ENCODE measurements at places on chromosomes 13 and 19.

DNA sequence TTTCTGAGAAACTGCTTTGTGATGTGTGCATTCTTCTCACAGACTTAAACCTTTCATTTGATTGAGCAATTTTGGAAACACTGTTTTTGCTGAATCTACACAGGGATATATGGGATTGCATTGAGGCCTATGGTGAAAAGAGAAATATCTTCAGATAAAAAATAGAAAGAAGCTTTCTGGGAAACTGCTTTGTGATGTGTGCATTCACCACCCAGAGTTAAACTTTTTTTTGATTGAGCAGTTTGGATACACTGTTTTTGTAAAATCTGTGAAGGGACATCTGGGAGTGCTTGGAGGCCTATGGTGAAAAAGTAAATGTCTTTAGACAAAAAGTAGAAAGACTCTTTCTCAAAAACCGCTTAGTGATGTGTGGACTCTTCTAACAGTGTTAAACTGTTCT, 1683.8 kb downstream of the UQCRFS1 start:
- no peak for DNase-seq

GRCh38 chr19:2180881-2181632, 17.3 kb downstream of the DOT1L start:
- DNase-seq = no peak

- DNase-seq = no peak
These were observed 47.9 kb downstream of the RUBCNL start for GRCh38 chr13:46339035-46339666.

- no peak for DNase-seq
These were observed 8.4 kb downstream of the FAM124A start for GRCh38 chr13:51230477-51231105.

DNA sequence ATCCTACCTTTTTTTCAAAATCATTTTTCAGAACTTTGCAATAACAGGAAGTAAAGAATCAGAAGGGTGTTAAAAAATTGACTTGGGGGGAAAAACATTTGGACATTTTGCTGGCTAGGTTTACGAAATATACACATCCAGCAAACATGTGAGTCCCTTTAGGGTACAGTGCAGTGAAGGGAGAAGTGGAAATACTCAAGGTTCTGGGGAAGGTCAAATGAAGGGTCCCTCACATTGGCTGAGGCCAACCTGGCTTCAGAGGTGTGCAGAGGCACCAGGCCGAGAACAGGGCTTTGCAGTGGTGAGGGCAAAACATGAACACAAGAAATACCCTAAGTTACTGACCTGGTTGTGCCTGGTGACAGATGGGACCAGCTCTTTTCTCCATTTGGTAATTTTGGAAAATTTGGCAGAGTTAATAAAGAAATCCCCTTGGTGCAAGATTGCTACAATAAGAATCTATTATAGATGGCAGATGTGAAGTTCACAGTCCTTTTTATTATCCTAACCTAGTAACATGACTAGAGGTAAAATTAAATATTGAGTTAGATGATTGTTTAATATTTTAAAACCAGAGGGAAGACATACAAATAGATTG, 1.5 kb upstream of the UPF3A start:
- DNase-seq = no peak

GRCh38 chr13:66224663-66225062, 1005.5 kb downstream of the PCDH9 start:
- no peak for DNase-seq
